Islet precursor cell (in vitro differentiated cells): ENCODE measurements at places on chromosomes 2 and 18.
A peak's percentile ranks its signal among the peaks of the same experiment; 100 is the strongest.

- DNase-seq, result no peak
Observed at GRCh38 chr2:99481527-99481926, 8.3 kb downstream of the REV1 start.

- no peak for DNase-seq
Observed at GRCh38 chr2:202193881-202194353, 44.5 kb downstream of the SUMO1 start.

DNA sequence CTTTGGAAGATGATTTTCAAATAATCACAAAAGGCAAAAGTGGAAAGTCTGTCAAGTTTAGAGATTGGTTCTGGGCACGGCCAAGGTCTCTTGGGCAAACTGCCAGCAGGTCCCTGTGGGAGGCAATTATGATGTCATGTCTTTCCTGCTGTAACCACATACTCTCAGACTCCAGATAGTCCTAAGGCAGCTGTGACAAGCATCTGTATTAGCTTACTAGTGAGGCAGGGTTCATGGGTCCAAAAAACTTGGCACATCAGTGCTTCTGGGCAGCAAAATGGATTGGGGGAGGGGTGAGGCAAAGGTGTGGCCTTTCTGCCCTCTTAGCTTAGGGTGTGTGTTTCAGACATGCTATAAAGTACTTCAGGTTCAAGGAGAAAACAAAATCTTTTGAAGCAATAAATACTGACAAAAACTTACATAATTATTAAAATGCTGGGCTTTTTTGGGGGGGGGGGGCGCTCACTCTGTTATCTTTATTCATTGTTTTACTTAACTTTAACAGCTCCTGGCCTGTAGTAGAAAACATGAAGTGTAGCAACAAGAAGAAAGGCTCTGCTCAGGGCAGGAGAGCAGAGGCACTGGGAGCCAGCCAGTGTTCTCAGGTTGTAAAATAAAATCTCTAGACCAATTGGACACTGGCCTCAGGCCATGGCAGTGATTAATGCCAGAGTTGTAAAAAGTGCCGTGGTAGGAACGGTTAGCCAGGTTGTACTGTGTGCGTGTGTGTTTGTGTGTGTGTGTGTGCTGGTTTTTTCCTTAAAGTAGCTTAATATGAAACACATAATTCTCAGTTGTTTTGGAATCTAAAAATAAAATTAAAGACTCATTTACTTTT lies 14.3 kb upstream of the TANC1 start:
- DNase-seq, result peak; percentile 90

- DNase-seq, result no peak
Observed at GRCh38 chr2:99827296-99827999, 314.9 kb downstream of the AFF3 start.

- no peak for DNase-seq
Observed at GRCh38 chr2:101515477-101515876, 40.6 kb upstream of the RFX8 start.

- no peak for DNase-seq
Observed at GRCh38 chr2:207167099-207167923, 1.6 kb upstream of the KLF7 start.

- no peak for DNase-seq
Observed at GRCh38 chr2:68687018-68687417, 43.6 kb downstream of the PROKR1 start.

DNA sequence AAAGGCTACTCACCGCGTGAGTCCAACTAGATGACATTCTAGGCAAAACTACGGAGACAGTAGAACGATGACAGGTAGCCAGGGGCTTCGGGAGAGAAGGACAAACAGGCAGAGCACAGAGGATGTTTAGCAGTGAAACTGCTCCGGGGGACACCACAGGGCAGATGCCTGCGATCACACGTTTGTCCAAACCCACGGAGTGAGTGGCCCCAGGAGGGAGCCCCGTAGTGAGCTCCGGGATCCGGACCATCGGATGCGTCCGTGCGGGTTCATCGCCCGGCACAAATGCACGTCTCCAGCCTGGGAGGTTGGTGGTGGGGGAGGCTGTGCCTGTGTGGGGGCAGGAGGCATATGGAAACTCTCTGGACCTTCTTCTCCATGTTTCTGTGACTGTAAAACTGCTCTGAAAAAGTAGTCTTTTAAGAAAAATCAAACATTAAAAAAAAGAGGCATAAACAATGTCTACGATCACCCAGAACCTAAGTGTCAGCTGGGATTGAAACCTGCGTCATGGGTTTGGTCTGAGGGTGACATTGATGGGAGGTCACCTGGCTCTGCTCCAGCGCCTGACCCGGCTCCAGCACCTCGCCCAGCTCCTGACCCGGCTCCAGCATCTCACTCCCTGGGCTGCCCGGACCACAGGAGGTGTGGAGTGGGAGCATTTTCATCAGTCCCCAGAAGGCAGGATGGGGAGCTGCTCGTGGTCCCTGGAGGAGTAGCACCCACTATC lies 83.0 kb upstream of the CTDP1 start:
- DNase-seq, result no peak

DNA sequence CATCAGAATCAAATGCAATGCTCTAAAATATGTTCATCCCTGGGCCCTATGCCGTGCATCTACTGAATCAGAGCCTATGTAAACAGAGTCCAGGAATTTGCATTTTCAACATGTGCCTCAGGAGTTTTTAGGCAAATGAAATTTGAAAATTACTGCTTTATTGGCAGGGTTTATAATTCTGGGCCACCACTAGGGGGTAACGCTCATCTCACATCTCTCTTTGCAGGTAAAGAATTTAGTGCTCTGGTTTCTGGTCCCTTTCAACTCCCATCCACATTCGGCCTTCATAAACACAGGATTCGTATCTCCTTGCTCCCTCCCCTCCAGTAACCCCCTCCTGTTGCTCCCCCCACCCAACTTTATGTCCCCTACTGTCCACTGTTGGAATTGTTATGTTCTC lies 49.3 kb downstream of the LYPD6B start:
- DNase-seq, result no peak

DNA sequence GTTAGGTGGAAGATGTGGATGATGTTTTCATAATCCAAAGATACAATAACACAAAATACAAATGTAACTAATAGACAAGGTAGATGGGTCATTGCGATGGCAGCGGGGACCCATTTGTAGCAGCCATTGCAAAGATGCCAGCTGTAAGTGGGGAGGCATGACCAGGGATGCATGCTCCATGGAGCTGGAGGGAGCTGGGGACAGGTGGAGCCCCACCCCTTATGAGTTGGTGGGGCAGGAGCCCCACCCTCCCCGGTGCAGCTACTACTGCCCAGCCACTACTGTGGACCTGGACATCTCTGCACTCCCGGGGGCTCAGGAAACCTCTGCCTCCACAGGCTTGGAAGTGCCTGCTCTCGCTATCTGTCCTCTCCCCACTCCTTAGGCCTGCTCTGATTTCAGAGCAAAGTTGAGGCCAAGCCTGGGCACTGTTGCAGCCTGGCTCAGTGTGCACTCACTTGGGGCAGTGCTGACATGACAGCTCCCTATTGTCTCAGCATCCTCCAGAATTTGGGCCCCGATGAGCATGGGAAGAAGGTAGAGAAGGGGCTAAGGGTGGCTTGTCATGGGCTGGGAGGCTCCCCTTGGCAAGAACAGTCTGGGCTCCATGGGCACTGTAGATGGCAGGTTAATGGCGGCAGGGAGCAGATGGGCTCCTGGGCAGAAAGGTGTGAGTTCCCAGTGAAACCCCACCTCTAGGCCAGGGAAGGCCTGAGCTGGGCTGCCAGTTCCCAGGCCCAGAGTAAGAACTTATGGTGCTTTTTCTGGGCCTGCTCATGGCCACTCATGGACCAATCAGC lies 81.1 kb downstream of the ZNF804A start:
- no peak for DNase-seq

GRCh38 chr2:198340846-198341245 lies 536.5 kb downstream of the PLCL1 start:
- no peak for DNase-seq

DNA sequence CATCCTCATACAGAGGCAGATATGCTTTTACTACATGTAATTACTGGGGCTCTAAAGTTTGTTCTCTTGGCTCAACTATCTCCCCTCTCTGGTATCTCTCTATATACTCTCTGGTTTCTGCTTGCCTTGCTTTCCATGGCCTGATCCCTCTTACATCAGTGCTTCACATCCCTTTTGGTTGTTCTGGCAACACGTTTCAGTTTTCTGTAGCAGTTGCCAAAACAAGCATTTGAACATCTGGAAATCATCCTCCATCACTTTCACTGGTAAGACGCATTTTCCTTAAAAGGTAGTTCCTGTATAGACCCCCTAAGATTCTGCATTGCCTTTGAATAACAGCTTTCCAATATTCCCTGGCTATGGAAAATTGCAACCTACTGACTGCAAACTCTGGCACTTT lies 25.9 kb downstream of the COL5A2 start:
- DNase-seq, result no peak

GRCh38 chr2:100919316-100919715 lies 82.8 kb upstream of the RPL31 start:
- no peak for DNase-seq

DNA sequence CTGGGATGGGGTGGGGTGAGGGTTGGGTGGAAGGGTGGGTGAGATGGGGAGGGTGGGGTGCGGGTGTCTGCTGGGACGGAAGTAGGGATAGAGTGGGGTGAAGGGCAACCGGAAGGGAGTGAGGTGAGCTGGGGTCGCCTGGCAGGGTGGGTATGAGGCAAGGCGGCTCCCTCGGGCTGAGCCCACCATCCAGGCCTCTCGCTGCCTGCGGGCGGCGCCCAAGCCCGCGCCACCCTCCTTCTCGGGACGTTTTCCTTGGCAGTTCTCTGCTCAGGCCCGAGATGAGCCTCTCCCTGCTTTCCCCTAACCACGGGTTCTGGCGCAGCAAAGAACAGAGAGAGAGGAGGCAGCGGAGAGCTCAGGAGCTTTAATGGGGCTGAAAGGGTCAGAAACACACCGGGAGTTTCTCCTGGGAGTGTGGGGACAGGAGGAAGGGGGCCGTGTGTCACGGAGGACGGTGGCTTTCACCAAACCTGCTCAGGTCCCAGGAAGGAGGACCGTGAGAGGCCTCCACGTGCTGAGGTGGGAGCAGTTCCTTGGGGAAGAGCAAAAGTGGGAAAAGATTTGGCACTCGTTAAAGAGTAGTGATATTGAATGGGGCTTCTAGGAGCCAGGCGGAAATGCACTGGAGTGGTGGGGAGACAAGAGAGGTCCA lies 4.1 kb downstream of the FEV start:
- no peak for DNase-seq

DNA sequence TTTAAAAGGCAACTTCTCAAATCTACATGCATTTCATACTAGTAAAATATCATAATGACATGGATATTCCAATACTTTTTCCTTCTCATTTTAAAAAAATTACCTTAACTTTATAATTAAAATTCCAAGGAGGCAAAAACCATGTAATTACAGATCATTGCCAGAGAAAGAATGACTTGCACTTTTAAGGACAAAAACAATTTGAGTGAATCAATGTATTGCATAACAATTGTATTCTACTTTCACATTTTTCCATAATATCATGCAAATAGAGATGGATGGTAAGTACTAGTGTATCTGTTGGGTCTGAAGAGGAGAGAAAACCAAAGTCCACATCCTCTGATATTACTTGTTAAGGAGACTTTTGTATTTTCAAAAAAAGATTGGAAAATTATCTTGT lies 89.5 kb upstream of the NCK2 start:
- DNase-seq, result no peak

DNA sequence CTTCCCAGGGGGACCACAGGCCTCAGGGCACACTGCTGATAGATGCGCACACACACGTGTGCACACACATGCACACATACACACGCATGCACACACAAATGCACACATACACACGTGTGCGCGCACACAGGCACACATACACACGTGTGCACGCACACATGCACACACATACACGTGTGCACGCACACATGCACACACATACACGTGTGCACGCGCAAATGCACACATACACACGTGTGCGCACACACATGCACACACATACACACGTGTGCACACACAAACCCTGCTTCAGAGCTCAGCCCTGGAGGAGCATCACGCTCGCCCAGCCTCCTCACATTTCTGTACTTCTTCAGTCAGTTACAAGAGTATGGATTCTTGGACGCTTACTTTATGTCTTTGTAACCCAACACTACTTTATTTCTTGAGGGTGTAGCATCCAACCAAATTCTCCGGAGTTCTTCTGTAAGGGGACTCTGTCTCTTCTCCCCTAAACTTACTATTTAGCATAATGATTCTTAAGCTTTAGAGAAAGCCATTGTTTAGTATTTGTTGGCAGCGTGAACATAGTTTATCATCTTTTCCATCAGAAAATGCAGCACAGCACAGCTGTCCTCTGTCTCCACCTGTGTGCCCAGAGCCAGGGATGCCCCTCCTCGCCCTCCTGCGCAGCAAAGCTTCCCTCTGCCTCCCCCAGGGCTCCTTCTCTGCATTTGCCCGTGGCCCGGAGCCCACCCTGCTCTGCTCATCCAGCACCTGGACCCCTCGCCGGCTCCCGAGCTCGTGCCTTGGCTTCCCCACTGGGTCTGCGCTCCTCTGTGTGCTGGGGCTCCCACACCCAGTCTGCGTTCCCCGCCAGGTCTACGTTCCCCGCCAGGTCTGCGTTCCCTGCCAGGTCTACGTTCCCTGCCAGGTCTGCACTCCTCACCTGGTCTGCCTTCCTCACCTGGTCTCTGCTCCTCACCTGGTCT lies 74.4 kb upstream of the CTDP1 start:
- DNase-seq, result no peak

- DNase-seq, result no peak
Observed at GRCh38 chr2:228652366-228652765, 470.9 kb upstream of the SPHKAP start.

GRCh38 chr18:36314754-36315153 lies 17.2 kb downstream of the FHOD3 start:
- DNase-seq, result no peak

DNA sequence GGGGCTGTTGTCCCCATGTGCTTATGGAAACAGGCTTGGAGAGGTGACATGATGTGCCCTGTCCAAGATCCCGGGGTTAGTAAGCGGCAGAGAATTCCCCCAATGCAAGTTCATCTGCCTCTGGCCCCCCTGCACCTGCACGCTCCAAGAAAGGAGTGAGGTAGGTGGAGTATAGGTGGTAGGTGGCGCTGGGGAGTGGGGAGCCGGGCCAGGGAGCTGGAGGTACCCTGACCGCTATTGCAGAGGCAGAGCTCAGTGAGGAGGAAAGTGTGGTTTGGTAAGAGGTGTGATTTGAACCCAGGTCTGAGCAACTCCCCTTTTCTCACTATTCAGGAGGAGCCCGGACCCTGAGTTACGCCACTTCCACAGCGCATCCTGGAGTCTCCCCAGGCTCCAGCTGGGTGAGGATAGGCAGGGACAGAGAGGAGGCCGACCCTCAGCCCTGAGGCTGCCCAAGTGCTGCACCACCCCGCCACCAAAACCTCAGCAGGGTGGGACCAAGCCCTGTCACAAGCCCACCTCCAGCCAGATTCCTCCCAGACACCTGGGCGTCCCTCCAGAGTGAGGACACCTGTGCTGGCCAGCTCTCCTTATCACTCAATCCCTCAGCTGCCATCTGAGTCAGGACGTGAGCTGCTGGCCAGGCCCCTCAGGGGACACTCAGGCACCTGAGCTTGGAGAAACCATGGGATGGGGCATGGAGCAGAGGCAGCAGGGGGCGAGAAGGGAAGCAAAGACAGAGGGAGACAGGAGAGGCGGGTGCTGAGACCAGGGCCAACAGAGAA lies 5.6 kb downstream of the HAAO start:
- peak; percentile 58 for DNase-seq
